ENCODE measurements at places on chromosomes 3 and 15.

- no peak for DNase-seq
Measured at GRCh38 chr3:34248352-34248751, 449.9 kb downstream of the PDCD6IP start.

GRCh38 chr3:134357914-134358811, 16.1 kb downstream of the AMOTL2 start:
- peak; percentile 93 for DNase-seq

- no peak for DNase-seq
Measured at GRCh38 chr3:79085171-79085570, 682.6 kb downstream of the ROBO1 start.

DNA sequence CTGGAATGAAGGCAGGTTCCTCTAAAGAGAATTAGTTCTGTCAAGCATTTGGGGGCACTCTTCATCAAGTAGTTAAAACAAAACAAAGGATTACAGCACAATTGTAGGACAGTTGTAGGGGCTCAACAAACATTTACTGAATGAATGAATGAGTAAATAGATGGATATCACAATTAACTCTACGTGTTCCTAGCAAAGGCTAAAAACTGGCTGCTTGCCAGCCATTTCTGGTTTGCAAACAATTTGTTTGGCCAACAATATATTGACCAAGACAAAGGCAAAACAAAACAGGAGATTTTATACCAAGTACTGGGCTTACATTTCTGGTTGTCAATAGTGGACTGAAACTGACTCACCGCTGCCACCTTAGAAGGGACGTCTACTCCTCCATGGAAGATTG, 116.8 kb downstream of the ZNF280D start:
- DNase-seq: no peak

GRCh38 chr3:57743496-57743895, 12.6 kb upstream of the SLMAP start:
- no peak for DNase-seq

DNA sequence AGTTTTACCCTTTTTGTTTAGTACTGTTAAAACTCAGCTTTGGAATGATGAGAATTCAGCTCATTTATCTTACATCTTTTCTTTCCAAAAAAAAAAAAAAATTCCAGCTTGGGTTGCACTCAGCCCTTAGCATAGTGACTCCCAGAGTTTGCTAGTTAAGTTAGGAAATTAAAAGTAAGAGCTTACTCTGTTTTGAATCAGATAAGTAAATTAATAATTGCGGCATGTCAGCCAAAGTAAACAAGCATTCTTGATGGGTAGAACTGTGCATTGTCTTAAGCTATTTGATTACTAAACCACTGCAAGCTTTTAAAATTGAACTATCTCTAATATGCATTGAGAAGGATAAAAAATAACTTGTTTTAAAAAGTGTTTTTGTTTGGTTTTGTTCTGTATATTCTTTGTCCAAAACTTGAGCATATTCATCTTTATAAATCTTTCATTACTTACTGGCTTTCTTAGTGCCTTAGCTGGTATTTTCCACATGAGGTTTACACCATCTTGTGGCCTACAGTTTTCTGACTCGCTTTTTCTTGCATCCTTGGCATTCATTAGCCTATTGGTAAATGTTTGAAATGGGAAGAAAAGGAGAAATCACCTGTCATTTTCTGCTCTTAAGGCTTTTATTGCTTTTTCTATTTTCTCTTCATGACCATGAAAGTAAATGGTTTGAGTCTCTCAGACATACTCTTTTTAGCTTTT, 107.6 kb downstream of the FILIP1L start:
- DNase-seq: no peak

GRCh38 chr3:43153216-43154083, 47.6 kb upstream of the POMGNT2 start:
- DNase-seq: no peak

Data from NT2/D1 (cell line).